ENCODE measurements at places on chromosomes 3 and 15.

- no peak for DNase-seq
Measured at GRCh38 chr3:52090933-52091468, 34.6 kb upstream of the DUSP7 start.

DNA sequence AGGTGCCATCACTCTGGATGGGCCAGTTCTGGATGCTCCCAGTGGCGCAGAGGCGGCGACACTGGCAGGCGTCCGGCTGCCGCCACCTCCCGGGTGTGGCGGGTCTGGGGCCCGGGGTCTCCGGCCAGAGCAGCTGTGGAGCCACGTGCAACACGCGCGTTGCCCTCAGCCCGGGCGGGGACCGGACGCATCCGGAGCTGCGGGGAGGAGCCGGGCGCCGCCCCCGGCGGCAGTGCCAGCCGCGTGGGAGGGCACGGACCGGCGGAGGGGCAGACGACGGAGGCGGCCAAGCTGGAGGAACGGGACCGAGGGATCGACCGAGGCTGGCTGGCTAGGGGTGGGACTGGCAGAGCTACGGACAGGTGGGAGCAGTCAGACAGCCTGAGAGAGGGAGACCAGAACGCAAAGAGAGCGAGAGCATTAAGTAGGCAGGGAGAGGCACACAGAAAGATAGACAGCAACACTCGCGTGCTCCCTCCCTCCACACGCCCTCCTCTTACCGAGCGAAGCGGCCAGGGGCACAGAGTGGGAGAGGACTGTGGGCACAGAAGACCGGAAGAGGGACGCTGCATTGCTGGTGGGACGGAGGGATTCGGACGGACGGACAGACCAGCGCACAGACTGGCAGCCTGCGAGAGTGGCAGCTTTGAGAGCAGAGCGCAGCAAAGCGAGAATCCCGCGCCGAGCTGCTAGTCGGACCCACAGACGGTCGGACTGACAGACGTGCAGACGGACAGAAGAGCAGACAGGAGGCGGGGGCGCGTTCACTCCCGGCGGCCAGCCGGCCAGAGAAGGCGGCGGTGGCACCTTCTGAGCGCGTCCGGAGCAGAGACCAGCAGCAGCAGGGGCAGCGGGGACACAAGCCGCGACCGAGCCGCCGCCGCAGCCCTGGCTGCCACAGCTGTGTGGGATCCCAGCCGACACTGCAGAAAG, at the start of gene ARPP21:
Gene ARPP21 (plus strand): TSS at position 272 of the 933 bp plus-strand sequence. CDS start 42,227 bp downstream, outside the sequence.
- no peak for DNase-seq

DNA sequence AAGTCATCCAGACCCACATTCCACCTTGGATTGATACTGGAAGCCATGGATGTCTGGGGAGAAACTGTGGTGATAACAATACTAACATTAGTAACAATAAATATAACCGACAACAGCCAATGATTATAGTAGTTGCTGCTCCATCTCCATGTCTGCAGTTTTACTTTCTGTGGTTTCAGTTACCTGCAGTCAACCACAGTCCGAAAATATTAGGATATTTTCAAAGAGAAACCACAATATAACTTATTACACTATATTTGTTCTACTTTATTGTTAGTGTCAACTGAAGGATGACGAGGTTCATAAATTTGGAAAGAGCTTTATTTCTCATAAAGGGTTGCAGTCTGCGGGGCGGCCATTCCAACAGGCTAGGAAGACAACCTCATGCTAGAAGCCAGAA, 2.6 kb upstream of the NSMCE3 start:
- DNase-seq: no peak

- DNase-seq: peak; percentile 84
Measured at GRCh38 chr3:142595951-142596725, at the start of gene PLS1. Gene PLS1, plus strand, starts transcription at chr3:142596393. Its CDS starts 67,845 bp downstream, at chr3:142664238.

DNA sequence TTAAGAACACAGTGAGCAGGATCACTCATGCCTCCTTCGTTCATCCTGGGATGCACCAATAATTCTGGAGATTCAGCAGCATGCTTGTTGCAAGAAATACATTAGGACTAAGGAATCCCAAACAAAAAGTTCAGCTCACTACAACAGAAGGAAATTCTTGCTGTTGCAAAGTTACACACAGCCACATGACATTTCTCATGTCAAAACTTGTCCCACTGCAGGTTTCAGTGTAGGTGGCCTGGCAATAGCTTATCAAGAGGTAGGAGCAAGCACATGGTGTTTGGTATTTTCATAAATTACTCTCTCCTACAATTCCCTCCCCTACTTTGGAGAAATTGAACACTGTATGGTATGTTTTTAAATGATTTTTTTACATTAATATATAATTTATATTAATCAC, 399.6 kb upstream of the EPHA3 start:
- DNase-seq: no peak

GRCh38 chr15:49215768-49216739, 46.0 kb downstream of the GALK2 start:
- no peak for DNase-seq

GRCh38 chr15:51724673-51725072, 12.8 kb downstream of the LYSMD2 start:
- no peak for DNase-seq

DNA sequence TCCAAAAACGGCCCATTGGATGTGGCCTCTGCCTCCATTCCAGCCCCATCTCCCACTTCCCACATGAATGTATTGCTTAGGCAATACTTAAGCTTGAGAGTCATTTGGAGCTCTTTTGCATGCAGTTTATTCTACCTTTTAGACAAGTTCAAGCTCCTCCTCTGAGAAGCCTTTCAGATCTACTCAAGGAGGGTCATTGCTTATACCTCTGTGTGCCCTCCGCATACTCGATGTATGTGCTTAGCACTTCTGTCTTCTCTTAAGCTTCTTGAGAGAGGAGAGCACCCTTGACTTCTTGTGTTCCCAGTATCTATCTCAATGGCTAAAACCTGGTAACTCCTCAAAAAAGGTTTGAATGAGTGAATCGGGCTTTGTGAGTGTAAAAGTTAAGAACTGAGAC, 6.6 kb upstream of the UBE3A start:
- DNase-seq: no peak

DNA sequence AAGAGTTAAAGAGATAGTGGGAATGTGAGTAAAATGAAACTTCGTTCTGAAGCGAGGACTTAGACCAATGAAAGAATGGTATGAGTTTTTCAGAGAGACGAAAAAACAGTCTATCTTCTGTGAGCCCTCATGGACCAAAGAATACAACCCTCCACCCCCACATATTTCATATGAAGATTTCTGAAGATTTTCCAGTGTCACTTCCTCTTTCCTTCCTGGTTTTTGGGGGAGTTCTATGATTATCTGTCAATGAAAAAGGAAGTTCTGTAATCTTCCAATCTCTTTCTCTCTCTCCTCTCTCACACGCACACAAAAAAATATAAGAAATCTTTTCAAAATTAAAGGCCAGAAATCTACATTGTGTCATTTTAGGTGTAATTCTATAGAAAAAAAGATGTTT, 27.7 kb downstream of the CMSS1 start:
- no peak for DNase-seq

GRCh38 chr3:184745526-184745925, 33.7 kb upstream of the MAGEF1 start:
- no peak for DNase-seq

- DNase-seq: no peak
Measured at GRCh38 chr3:109445210-109445609, 107.9 kb upstream of the DPPA4 start.

DNA sequence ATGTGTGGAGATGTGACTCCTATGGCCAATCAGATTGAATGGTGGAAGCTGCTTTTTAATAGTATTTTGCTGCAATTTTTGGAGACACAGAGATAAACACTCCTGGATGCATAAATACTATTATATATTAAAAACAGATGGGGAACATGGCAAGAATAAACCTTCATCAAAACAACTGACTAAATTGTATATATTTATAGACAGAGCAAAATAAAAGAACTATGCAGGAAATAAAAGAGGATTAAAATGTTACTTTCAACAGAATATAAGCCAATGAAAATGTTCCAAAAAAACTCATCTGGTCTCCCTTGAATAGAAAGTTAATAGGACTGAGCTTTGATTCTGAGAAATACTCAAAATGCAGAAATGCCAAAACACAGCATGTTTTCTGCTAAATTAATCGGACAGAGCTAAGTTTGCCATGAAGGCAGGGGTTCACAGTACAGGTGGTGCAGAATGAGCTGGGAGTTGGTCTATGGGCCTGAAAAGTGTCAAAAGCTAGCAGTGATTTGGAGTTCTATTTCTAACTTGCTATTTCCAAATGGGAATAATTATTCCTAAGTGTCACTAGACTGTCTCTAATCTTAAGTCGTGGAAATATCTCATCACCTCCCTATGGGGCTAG, 227.2 kb downstream of the CNTN3 start:
- DNase-seq: no peak

- no peak for DNase-seq
Measured at GRCh38 chr3:22156868-22157267, 405.9 kb upstream of the ZNF385D start.

DNA sequence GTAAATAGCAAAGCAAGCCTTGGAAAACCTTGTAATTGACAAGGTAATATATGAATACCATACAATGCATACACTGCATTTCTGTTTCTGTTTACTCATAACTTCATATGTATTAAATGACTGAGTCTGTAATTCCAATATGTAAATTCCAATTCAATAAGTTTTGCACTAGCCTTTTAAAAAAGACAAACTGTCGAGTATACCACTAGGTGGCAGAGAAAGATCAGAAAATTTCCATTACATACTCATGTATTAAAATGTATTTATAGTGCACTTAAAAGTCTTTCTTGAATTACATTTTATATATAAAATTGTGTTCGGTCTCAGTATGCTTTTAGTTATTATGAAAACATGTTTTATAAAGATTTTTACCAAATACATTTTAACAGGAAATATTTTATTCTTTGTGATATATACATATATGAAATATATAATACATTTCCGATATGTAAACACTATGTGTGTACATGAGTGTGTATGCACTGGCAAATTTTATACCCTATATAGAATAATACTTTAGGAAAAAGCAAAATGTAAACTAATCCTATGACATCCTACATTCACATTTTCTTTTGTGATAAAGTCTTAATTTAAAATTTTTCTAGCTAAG, 216.8 kb downstream of the VGLL3 start:
- no peak for DNase-seq

Data from NCI-H2081 treated with DMSO at 0.1 percent for 48 hours (cell line).